Mammary epithelial cell (primary cell): ENCODE measurements at places on chromosomes 11 and 22. TPM values are rescaled to one million over a fixed set of nuclear protein-coding genes. Genes with fewer than 3 reads are reported as not detected.

GRCh38 chr22:49137206-49137840 lies 690.4 kb downstream of the BRD1 start:
- DNase-seq: no peak

DNA sequence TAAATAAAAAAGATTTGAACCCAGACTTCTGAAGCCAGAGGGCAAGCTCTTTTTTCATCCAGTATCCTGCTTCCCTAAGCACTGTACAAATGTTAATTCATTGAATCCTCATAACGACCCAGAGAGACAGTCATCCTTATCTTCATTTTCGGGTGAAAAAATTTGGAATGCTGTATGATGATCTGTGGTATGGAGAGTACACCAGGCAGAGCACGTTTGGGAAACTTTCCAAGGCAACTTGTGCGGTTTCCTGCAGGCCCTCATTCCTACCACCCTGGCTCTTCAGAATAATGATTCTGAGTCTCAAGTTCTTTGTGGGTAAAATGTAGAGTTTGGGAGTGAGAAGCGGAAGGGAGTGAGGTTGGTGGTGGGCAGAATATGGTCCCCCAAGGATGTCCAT lies 177.9 kb upstream of the CADM1 start:
- DNase-seq: no peak

GRCh38 chr22:45867118-45867905 lies 109.7 kb downstream of the WNT7B start:
- no peak for DNase-seq

The DEFB131B gene
- polyA plus RNA-seq: not detected

- DNase-seq: no peak
Measured at GRCh38 chr11:126198648-126199047, 12.8 kb downstream of the RPUSD4 start.

The ACAD8 gene
- 19.5 TPM for polyA plus RNA-seq

GRCh38 chr22:40436505-40437431 lies 66.4 kb downstream of the SGSM3 start:
- DNase-seq: peak; percentile 44

GRCh38 chr11:15519911-15520310 lies 405.2 kb downstream of the INSC start:
- no peak for DNase-seq

The CARD18 gene
- 3.4 TPM for polyA plus RNA-seq

- no peak for DNase-seq
Measured at GRCh38 chr11:80849253-80849652, 1408.4 kb upstream of the TENM4 start.

DNA sequence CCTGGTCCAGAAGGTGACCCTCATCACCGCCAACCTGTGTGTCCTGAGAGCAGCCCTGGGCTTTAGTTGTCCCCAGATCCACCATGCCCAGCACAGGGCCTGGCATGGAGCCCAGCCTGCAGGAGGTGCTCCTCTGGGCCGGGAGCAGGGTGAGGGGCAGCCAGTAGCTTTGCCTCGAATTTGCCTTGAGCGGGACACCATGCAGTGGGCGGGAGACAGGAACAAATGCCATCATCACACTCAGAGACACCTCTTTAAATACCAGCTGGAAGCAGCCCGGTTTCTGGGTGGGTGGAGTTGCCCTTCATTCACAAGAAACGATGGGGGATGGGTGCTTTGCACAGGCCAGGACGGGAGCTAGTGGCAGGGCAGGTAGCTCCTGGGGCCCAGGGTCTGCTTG lies 19.3 kb downstream of the FLRT1 start:
- DNase-seq: no peak

- peak; percentile 93 for DNase-seq
Measured at GRCh38 chr11:86632499-86633269, 39.7 kb downstream of the ME3 start.

DNA sequence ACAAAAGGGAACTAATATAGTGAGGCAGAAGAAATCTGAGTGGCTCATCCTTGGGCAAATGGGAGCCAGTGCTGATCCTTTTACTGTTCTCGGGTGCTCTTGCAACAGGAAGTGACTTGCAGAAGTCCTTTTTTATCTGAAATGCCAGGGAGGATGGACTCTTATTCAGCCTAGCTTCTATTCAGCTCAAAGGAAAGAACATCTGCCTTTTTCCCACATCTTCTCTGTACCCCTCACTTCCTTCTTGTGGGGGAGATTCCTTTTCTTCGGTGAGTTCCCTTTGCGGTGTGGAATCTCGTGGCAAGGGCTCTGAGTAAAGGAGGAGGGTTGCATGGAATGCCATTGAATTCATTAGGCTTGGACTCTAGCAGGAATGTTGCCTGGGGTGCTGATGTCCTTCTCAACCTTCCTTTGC lies 76.2 kb downstream of the ZBTB16 start:
- no peak for DNase-seq

The ANKRD49 gene
- polyA plus RNA-seq: 6.2 TPM

- DNase-seq: peak; percentile 99
Measured at GRCh38 chr22:31646186-31647019, 15.6 kb downstream of the PISD start.

The KDM4E gene
- not detected for polyA plus RNA-seq

GRCh38 chr22:34763496-34763895 lies 302.5 kb upstream of the ISX start:
- no peak for DNase-seq

- DNase-seq: peak; percentile 64
Measured at GRCh38 chr11:126317756-126318573, 14.1 kb downstream of the DCPS start.

DNA sequence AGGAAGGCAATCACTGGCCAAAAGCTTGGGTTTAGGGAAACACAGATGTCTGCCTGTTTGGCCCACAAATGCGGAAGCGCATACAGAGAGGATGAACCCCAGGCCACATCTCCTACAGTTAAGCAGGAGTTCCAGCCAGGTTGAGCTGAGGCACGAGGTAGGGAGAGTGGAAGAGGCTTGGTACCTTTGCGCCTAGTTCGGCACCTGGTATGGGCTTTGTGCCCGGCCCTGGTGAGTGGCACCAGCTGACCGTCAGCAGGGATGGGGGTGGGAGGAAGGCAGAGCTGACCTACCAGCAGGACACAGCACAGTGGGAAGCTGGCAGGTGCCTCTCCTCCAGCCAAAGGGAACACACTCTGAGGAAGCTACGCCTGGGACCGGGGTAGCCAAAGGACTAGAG lies 57.6 kb downstream of the KCNC1 start:
- DNase-seq: no peak

DNA sequence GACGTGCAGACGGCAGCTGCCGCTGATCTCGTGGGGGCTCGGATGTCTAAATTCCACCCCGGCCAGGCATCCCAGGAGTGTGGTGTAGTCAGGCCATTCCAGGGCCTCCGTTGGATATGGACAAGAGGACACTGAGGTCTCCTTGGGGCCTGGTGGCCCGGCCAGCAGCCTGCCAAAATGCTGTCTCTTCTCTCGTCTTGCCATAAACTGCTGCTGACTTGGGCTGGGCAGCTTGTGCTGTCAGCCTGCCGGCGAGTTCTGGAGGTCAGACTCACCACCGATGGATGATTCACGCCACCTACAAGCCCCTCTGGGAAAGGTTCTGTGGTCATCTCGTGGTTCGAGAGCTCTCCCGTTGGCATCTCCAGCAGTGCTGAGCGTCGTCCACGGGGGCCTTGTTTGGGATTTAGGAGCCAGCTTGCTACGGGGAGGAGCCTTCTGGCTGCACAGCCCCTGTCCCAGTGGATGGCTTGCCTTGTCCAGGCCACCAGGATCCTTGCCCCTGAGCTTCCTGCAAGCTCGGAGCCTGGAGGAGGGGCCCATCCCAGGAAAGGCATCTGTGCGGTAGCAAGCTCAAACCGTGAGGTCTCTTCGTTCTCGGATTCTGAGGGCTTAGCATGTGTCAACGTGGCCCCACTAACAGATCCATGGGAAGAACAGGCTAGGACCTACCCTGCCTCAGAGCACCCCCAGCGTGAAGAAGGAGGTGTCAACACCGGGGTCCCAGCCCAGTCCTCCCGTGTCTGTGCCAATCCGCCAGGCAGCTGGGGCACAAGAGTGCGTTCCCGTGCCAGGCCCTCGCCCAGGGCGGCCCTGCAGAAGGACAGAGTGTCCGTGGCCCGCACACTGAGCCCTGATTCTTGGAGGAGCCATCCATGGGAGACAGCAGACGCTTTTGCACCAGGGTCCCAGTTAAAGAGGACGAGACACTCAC lies 1114.1 kb downstream of the BRD1 start:
- no peak for DNase-seq

DNA sequence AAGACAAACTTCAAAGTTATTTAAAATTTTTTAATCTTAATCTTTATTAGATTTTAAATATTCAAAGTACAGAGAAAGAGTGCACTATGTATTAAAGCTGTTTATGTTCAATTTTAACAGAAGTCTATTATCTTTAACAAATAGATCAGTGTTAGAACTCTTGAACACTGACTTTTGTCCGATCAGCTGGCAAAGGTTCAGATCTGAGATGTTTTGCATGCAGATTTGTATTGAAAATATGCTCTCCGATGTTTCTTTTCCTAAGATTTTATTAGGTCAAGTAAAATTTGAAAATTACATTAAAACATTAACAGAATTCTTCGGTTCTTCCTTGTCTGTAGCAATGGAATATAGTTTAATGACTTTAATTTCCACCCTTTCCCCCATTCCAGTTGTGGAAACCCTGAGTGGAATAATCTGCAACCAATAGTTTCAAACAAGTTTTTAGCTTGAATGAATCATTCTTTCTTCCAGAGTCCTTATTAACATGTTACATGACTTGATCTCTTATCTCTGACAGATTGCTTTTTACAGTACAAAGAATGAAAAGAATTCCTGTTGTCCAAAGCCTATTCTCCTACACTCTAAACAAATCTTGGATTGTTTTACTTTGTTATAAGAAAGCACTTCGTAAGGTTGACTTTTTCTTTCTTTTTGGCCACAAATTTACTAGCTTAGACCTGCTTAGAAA lies 11.4 kb upstream of the TCP11L1 start:
- DNase-seq: no peak

The OLFML1 gene
- not detected for polyA plus RNA-seq

The AKIP1 gene
- polyA plus RNA-seq: 40.5 TPM

The SLC17A6 gene
- not detected for polyA plus RNA-seq

The TMPRSS5 gene
- polyA plus RNA-seq: 0.15 TPM
